ENCODE measurements at places on chromosomes 3 and 15.

GRCh38 chr3:39190281-39191025, 1.9 kb downstream of the XIRP1 start:
- DNase-seq = no peak

DNA sequence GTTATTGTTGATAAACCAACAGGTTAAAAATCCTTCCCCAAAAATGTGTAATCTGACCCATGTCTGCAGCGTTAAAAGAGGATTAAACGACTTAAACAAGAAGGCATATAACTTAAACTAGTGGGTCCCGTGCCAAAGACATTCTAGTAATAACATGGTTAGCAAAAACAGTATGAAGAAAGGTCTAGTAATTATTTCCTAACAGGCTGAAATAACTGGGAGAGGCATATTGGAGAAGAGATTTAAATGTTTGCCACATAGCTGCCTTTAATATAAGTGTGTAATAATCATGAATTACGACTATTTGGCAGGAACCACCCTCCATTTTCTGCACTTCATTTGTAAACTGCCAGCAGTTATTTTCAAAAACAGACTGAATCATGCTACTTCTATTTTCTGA, 67.7 kb upstream of the CSPG5 start:
- no peak for DNase-seq

GRCh38 chr3:25610167-25610566, 54.5 kb downstream of the TOP2B start:
- no peak for DNase-seq

- no peak for DNase-seq
These were observed 53.8 kb downstream of the MGLL start for GRCh38 chr3:127768346-127769008.

DNA sequence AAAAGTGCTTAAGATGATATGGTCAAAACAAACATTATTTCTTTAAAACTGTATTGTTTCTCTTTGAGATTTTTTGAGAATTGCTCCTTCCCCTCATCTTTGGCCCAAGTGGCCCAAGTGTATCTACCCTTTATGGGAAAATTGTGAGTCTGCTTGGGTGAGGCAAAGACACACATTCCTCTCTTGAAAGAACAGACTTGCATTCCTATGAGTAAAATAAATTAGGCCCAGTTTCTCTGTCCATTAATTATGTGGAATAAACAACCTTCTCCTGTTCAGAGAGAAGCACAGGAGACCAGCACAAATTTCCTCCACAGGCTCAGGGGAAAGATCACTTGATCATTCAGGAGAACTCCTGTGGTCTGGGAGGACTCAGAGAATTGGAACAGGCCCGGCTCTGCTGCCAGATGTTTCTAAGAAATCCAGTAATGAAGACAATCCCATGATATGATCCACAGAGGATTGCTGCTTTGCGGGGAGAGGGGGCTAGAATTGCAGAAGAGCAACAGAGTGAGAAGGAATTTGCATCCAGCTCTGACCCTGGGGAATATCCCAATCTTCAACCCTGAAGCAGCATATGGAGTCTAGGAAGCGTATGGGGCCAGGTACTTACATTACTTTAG, 53.8 kb upstream of the BOC start:
- DNase-seq = no peak

DNA sequence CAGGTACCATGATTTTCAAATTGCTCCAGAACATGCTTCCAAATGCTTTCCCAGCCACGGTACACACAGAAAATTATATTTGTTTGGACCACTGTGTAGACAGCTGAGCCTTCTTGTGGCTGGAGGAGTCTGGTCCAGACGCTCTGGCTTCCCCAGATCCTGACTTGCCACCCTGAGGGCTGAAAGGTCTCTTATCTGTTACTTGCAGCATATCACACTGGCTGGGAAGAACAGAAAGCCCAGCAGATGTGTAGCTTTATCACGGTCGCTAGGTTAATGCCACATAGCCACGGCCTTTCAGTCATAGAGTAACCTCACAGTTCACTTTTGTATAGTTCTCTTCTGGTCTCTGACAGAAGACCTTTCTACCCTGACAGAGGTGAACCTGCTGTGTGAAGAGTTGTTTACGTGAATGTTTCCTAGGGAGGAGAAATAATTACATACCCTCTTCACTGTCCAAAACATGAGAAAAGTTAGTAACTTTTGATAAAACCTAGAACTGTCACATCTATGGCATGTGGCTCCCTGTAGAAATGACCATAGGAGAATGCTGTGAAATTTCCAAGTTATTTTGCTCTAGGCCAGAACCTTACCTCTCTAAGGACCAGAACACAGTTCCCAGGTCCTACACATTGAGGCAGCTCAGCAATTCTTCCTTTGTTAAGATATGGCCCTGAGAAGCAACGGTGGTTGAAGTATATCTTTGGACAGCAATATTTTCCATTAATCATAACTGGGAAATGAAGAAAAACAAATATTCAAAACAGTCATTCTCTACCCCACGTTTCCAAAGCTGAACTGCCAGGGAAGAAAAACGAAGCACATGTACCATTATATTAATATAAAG, 15.8 kb upstream of the STIMATE start:
- no peak for DNase-seq
